Activated CD4-positive, alpha-beta T cell treated with anti-CD3 and anti-CD28 coated beads for 24 hours (primary cell): ENCODE measurements at places on chromosomes 1 and 21.

DNA sequence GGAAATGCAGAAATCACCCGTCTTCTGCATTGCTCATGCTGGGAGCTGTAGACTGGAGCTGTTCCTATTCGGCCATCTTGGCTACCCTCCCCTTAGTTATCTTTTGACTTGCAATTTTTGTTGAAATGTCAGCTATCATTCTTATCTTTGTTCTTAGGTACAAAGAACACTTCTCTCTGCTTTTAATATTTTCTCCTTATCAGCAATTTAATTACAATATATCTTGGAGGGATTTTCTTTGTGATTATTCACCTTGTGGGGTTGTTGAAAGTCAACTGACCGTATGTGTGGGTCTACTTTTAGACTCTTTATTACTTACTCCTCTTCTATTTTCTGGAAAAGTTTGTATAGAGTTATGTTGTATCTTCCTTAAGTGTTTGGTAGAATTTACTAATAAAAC, 43.1 kb upstream of the PKP1 start:
- DNase-seq = no peak

GRCh38 chr1:223229756-223230155, 86.7 kb upstream of the TLR5 start:
- no peak for DNase-seq

- no peak for DNase-seq
These were observed 12.6 kb downstream of the SUCO start for GRCh38 chr1:172545396-172546004.

- DNase-seq = no peak
These were observed 22.5 kb downstream of the ZSCAN20 start for GRCh38 chr1:33494929-33495328.

- no peak for DNase-seq
These were observed 1.6 kb downstream of the EPS15 start for GRCh38 chr1:51517361-51518032.

DNA sequence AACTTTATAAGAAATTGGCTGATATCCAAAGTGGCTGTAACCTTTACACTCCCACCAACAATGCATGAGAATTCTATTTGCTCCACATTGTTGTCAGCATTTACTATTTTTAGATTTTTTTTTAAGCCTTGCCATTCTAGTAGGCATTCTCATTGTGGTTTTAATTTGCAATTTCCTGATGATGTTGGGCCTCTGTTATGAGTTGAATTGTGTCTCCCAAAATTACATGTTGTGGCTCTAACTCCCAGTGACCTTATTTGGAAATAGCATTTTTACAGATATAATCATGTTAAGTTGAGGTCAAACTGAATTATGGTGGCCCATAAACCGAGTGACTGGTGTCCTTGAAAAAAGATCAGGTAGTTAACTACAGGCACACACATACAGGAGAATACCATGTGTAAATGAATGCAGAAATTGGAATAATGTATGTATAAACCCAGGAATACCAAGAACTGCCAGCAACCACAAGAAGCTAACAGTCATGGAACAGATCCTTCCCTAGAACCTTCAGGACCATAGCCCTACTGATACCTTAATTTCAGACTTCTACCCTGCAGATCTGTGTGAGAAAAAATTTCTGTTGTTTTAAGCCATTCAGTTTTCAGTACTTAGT, 348.8 kb upstream of the DAB1 start:
- DNase-seq = no peak

- DNase-seq = no peak
These were observed 23.8 kb upstream of the IFNAR1 start for GRCh38 chr21:33300701-33301631.

DNA sequence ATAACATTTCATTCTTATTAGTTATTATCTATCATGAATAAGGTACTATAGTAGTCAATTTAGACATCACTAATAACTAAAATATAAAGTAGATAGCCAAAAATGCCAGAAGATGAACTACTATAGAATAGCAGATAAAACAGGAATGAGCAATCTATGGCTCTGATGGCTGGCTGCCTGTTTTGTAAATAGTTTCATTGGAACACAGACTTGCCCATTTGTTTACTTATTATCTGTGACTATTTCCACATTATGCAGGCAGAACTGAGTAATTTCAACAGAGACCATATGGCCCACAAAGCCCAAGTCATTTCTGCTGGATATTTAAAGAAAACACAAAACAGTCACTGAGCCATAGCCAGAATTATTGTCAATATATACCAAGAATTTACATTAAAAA, 222.1 kb downstream of the COL24A1 start:
- DNase-seq = no peak

GRCh38 chr1:35369922-35370671, 101.6 kb downstream of the ZMYM4 start:
- no peak for DNase-seq

DNA sequence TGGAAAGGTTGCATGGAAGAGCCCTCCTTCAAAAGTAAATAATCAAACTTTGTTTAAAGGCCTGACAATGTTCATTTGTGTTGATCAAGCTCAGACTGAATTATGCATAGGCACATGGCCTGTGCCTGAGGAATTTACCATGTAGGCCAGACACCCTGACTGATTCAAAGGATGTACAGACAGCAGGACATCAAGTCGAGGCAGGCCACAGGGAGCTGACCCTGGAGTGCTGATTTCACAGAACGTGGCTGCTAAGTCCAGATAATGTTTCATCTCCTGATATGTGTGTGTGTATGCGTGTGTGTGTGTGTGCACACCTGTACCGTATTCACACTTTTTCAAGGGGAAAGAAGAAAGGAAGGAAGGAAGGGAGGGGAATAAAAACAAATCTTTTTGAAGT, 34.1 kb downstream of the NAV1 start:
- no peak for DNase-seq

- DNase-seq = no peak
These were observed 55.9 kb downstream of the ZBTB18 start for GRCh38 chr1:244106837-244107493.

DNA sequence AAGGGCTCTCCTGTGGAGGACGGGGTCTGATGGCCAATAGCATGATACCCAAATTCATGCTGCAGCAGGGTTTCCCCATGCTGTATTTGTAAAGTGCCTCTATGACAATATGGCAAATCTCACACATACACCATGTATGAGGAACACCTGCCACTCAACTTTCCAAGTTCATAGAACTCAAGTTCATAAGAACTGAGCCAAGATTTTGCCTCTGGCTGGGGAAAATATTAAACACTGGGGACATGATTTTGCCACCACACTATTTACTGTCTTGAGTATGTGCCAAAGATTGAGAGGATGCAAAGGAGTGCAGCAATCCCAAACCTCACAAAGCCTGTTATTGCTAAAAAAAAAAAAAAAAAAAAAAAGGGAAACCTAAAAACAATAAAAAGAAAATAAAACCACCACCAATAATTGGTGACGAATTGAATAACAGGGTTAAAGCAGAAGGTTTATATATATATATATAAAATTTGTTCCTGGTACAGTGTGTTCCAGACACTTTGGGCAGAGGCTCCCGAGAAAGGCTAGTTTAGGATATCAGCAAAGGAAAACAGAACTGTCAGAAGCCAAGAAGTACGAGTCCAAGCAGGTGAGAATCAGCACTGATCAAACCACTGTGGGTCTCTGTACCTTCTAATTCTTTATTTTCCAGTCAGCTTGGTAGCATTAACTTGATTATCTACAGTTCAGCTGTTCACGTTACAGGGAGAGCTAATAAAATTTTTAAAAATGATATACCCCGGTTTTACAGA, 24.3 kb downstream of the ZBTB21 start:
- no peak for DNase-seq

DNA sequence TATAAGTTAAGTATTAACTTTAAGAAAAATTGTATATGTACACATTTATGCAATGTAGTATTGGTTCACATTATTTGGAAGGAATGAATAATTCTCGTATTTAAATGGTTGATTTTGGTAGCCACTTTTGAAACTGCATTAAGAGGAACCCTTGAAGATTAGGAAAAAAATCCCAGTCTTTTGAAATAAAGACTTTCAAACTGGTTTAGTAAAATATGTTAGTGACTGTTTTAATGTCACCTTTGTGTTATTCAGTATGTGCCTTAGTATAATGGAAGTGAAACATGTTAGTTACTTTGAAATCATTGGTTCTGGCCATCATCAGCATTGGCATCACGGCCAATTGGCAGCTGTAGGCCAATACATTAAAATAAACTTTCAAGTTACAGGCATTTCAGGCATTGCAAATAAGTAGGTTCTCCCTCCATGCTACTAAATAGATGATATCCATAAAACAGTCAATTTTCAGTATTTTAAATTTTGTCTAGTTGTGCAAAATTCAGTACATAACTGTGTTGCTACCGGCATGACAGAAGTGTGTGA, 4.4 kb downstream of the MIER1 start:
- DNase-seq = no peak

- DNase-seq = no peak
These were observed 41.8 kb downstream of the CRYAA start for GRCh38 chr21:43210454-43211071.

- no peak for DNase-seq
These were observed 118.9 kb downstream of the CACHD1 start for GRCh38 chr1:64588876-64589275.

- DNase-seq = no peak
These were observed 51.6 kb upstream of the SPATA6 start for GRCh38 chr1:48523558-48523957.

- no peak for DNase-seq
These were observed 47.6 kb downstream of the SEC16B start for GRCh38 chr1:177922209-177922608.

- no peak for DNase-seq
These were observed 486.3 kb downstream of the NEGR1 start for GRCh38 chr1:71796006-71796405.

- DNase-seq = no peak
These were observed 12.2 kb downstream of the SDCCAG8 start for GRCh38 chr1:243267914-243268653.

- DNase-seq = no peak
These were observed 126.7 kb downstream of the PGBD5 start for GRCh38 chr1:230299191-230300006.

DNA sequence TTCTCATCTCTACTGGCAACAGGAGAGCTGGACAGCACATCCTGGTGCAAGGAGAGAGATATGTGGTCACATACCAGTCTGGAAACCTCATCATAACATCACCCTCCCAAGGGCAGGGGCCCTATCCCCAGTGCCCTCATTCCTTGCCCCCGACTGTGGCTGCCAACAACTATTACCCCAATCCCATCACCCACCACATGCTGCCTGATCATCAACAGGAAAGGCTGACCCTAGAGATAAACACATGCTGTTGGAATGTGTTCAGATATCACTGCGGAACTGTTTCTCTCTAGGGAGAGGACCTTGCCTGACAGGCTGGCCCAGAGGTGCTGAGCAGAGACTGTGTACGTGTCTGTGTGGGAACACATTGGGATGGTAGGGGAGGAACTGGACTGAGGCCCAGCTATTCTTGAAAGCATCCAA, 4.5 kb upstream of the INKA2 start:
- DNase-seq = no peak

GRCh38 chr21:28439788-28440187, 552.9 kb downstream of the LTN1 start:
- no peak for DNase-seq

DNA sequence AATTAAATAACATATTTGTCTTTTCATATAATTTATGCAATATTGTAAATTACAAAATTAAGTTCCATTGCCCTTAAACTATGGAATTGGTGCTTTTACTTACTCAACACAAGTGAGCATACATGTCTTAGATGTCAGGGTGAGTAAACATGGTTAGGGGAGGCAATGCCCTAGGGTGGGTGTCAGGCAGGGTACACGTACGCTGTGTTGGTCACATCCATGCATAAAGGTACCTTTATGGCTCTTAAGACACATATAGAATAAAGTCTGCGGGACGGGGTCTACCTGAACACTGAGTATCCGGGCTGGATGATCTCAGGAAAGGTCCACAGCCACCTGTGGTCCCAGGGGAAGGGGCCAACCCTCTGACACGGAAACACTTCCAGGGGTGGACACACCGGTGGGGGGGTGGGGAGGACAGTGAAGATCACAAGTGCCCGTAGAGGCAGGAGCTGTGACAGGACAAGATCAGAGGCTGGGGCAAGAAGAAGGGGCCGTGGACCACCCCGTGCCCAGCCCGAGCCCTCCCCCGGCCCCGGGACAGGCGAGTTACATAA, 720 bp downstream of the LIN9 start:
- DNase-seq = peak; percentile 11

DNA sequence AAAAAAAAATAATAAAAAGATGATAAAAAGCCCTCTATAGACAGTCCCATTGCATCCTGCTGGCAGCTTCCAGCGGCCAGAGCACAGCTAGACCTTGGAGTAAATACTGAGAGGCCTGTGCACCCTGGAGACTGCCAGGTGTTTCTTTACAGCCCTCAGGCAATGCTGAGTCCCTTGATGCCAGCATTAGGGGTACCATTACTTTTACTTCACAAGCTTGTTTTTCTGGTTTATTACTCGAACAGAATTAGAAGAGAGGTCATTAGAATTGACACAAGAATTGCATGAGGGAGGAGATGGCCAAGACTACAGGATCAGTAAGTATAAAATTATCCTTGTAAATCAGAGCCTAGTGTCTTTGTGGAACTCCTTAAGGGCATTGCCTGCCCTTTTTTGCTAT, 43.6 kb downstream of the AKNAD1 start:
- no peak for DNase-seq

DNA sequence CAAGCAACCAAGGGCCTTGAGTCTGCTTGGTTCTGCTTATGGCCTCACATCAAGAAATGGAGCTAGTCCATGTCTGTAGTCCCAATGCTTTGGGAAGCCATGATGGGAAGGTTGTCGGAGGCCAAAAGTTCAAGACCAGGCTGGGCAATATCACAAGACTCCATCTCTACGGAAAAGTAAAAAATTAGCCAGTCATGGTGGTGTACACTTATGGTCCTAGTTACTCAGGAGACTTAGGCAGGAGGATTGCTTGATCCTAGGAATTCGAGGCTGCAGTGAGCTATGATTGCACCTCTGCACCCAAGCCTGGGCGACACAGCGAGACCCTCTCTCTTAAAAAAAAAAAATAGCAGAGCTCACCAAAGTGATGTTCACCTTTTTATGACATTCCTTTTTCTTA, 80.1 kb upstream of the DNAJC6 start:
- DNase-seq = no peak

DNA sequence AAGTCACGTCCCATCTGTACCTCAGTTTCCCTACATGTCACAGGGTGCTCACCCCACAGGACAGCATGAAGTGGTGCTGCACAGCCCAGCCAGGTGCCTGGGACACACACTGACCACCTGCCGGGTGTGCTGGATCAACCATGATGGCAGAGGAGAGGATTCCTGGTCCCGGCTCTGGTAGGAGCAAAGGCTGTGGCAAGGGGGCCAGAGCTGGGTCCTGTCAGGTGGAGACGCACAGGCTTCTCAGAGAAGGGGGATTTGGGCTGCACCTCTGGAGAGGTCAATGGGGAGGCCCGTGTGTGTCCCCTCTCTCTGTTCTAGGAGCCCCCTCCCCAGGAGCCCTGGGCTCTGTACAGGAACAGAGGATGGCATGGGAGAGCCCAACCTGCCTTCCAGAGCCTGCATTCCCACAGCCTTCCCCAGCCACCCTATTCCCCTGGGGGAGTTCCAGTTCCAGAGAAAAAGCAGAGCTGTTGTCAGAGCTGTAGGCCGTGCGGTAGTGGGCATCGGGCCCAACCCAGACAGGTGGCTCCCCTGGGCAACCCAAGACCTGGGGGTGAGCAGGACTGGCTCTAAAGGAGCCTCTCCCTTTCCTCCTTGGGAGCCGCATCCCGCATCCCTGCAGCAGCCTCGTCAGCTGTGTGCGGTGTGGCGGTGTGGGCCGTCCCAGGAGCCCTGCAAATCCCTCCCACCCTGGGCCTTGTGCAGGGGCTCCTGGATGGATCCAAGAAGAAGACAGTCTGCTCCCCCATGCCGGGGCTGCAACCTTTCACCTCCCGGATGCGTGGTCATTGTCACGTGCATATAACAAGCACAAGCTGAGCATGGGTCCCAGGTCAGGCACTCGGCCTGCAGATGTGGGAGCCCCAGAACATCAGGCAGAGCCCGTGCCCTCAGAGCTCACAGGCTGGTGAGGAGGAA, 2.9 kb upstream of the TFF3 start:
- DNase-seq = no peak
